Daoy (cell line): ENCODE measurements at places on chromosomes 5 and 9. TPM values are rescaled to one million over a fixed set of nuclear protein-coding genes. Genes with fewer than 3 reads are reported as not detected.

The MSH3 gene
- total RNA-seq: 13.1 and 13.9 TPM in 2 replicates

GRCh38 chr5:67623078-67623477 lies 426.5 kb upstream of the CD180 start:
- no peak for DNase-seq

DNA sequence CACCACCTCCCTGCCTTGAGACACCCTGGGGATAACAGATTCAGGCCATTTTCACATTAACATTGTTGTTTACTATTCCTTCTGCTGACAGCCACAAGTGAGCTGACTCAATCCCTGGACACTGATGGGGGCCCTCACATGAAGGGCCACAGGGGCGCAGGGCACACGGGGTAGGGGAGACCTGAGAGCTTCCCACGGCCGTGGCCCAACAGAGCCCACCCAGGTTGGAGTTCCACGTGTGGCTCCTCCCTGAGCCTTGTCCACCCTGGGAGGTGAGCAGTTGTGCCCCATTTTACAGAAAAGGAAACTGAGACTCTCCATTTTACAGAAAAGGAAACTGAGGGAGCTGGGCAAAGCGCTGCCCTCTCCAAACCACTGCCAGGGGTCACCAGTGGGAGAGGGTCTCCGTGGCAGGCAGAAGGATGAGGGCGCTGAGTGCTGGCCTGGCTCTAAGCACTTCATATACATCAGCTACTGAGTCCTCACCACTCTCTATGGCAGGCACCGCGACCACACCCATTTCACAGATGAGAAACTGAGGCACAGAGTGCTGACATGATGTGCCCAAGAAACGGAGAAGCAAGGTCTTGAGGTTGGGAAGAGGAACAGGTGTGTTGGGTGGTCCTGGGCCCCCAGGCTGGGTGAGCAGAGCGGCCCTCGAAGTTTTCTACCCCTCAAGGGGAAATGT lies 2.3 kb downstream of the NINJ1 start:
- DNase-seq: no peak

DNA sequence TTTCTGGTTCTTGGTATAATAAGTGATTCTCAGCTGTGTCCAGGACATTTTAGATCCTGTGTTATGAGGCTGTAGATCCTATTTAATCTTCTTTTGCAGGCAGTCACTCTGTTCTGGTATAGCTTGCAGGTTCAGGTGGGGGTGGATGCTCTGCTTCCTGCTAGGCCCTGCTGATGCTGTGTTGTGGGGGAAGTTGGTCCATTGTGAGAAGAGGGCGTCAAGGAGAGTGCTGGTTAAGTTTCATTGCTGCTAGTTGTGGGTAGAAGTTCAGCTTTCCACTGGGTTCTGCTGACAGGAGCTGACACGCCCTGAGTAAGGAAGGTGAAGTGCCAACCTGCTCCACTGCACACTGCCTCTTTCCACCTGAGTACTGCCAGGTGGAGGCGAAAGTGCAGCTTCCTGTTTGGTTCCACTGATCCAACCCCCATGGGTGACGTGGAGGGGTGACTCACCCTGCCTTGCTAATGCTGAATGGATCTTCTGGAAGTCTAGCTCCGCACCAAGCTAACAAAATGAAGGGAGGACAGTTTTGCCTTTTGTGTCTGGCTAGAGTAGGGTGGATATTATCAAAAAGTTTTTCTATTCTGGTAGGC lies 16.3 kb downstream of the NMRK1 start:
- peak; percentile 66 for DNase-seq

- no peak for DNase-seq
Measured at GRCh38 chr5:14531668-14532067, 49.9 kb upstream of the OTULINL start.

DNA sequence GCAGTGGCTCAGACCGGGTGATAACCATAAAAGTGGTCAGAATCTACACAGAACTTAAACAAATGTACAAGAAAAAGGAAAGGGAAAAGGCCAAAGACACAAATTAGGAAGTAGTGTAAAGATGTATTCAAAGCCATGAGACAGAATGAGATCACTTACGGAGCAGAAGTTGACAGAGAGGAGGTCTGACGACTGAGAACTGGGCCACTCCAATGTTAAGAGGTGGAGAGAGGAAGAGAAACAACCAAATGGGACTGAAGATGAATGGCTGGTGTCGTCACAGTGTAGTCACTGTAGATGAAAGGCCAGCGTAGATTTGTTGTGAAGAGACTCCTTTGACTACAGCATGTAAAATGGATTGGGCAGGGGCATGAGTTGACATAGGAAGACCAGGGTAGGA lies 114.4 kb downstream of the DROSHA start:
- no peak for DNase-seq
